Stimulated activated naive CD4-positive, alpha-beta T cell (primary cell): ENCODE measurements at places on chromosomes 12 and 14.

GRCh38 chr12:5785601-5786000 is 159.5 kb downstream of the ANO2 start:
- DNase-seq, result no peak

GRCh38 chr14:81805785-81806184 is 272.1 kb upstream of the SEL1L start:
- DNase-seq, result no peak

DNA sequence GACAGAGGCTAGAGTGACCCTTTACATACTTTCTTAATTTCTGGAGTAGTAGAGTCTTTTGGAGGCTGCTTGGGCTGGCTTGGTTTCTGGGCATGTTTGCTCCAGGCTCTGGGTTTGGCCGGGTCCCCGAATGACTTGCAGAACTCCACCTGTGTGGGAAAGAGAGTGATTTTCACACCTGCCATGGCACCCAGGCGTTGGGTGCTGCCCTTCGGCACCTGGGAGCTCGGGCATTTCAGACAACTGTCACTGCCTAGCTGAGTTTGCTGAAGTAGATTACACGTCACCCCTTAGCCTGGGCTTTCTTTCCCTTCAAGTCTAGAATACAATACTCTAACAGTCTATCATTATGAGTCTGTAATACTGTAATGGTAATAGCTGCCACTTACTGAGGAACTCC is 6.1 kb downstream of the RBM19 start:
- no peak for DNase-seq

GRCh38 chr14:29851397-29851796 is 76.2 kb downstream of the PRKD1 start:
- DNase-seq, result no peak

DNA sequence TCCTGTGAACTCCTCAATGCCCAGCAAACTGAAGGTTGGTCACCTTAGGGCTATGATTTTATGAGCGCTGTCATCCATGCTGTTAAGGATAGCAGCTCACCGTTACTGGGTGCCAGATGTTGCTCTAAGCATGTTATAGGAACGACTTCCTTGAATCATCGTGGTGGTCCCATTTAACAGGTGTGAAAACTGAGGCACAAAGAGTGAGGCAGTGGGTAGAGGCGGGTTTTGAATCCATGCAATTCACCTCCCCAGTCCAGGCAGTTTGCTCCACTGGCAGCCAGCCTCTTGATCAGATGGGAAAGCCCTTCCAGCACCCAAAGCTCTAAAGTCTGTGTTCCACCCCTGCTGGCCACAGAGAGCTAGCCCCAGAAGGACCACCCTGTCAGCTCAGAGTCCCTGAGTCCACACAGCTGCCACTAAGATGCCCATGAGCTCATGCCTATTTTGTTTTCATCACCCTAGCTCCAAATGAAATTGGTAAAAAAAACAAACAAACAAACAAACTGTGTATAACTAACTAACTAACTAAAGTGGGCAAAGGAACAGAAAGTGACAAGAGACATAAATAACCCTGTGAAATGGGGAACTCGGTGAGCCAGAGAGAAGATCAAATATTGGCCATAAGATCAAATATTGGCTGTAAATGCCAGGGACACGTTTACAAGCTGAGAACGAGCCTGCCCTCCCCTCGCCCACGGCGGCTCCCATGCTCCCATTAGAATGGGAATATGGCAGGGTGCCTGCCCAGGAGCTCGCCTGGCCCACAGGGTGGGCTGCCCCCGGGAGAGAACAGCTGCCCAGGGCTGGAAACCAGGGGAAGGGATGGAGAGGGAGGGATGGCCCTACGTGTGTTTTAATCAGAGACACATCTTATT is 72.3 kb upstream of the RFLNA start:
- DNase-seq, result no peak

DNA sequence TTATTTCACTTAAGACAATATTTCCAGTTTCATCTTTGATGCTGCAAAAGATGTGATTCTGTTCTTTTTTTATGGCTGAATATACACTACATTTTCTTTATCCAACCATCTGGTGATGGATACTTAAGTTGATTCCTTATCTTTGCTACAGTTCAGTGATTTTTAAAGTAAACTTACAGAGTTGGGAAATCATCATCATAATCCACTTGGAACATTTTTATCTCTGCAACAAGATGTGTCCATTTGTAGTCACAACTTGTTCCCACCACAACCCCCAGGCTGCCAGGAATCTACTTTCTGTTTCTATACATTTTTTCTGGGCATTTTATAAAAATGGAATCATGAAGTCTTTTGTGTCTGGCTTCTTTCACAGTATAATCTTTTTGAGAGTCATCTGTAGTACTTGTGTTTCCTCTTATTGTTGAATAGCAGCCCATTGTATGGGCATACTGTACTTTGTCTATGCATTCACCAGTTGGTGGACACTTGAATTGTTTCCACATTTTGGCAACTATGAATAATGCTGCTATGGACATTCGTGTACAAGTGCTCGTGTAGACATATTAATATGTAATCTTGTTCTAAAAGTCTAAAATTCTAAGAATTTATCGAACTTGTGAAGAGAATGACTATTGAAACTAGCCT is 212.5 kb upstream of the DDHD1 start:
- DNase-seq, result no peak

GRCh38 chr12:57046947-57047890 is 2.7 kb downstream of the MYO1A start:
- DNase-seq, result peak; percentile 31

DNA sequence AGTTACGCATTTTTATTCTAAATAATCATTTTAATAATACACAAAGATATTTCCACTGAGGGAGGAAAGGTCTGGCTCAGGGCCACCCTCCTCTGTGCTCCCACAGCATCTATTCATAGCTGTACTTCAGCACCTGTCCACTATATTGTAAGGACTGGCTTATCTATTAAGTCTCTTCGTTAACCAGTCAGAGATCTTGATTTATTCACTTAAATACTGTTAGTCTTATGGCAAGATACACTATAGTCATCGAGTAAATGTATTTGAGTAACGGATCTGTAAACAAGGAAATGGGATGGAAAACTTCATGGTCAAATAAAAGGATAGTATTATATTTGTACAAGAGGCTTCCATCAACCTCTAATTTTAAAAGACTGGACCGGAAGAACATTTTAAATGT is 54.6 kb downstream of the SPTLC2 start:
- no peak for DNase-seq

- DNase-seq, result no peak
These were observed at the start of gene LGALS3 for GRCh38 chr14:55129086-55129427. TSS of gene LGALS3 (plus strand) at chr14:55129252. CDS start at chr14:55137374, 8,122 bp downstream.

- DNase-seq, result no peak
These were observed 458 bp upstream of the HOXC4 start for GRCh38 chr12:54053003-54053750.

- no peak for DNase-seq
These were observed 163.0 kb upstream of the KRR1 start for GRCh38 chr12:75674393-75674792.

DNA sequence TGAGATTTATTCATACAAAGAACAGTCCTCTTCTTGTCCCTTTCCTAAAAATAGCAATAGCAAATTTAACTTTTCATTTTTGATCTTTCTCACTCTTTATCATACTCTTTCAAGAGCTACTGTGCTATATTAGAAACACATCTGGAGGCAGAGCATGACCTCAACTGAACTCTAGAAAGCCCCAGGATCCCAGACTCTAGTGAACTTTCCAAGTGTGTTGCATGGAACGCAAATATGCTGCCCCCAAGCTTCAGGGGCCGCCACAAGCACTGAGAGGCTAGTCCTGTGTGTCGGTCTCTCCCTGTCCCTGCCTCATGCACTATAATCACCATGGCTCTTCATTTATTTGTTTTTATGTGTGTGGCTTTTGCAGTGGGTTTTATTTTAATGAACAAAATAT is 38.7 kb upstream of the ZNF641 start:
- DNase-seq, result no peak

DNA sequence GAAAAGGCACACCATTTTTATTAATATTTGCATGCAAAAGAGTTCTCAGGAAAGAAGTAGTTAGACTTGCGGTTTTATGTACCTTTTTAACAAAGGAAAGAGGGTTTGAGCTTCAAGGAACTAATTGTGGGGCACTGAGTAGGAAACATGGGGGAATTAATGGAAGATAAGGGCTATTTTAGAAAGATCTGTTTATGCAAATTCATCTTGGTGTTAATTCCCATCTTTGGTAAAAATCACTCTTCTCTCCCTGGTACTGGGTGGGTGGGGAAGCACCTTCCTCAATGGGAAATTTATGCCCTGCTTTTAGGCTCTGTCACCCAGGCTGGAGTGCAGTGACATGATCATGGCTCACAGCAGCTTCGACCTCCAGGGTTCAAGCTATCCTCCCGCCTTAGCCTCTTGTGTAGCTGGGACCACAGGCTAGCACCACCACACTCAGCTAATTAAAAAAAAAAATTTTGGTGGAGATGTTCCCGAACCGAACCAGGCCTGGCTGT is 30.1 kb upstream of the RESF1 start:
- DNase-seq, result no peak

DNA sequence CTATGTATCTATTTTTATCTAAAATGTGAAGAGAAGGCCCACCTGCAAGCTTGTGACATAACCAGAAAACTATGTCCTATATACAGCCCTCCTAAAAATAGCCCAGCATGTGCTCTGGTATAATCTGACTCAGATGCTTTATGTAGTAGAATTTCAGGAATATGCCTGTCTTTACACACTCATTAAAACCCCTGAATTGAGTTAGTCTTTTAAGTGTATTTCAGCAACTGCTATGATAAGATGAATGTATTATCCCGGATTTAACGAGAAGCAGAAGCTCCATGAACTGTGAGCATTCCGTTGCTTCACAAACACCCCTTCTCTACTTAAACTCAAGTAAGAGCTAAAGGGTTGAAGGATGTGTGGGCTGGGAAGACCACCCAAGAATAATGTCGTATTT is 89.9 kb upstream of the PRICKLE1 start:
- DNase-seq, result no peak

- no peak for DNase-seq
These were observed 166.6 kb downstream of the TTC7B start for GRCh38 chr14:90649557-90650135.
